ENCODE measurements at places on chromosomes 13 and 19.

DNA sequence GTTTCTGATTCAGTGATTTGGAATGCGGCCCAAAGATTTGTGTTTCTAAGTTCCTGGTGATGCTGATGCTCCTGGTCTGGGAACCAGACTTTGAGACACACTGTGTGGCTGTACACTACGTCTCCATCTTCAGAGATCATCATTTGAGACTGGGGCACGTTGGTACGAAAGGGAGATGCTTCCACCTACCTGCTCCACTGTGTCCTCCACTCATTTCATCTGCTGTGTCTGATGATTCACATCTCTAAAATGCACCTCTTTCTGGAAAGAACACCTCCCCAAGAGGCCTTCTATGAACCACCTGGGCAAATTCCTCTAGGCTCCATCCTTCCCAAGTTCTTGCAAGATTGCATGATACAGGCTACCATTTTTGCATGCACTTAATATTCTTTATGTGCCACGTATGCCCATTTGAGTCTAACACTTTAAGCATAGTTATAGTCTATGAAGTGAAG, 58.6 kb downstream of the ERCC5 start:
- no peak for DNase-seq

GRCh38 chr19:55678121-55678671, 3.2 kb downstream of the EPN1 start:
- no peak for DNase-seq

- DNase-seq = no peak
Observed at GRCh38 chr13:27973961-27974662, 5.0 kb upstream of the CDX2 start.

GRCh38 chr19:11978492-11979100, 13.8 kb downstream of the ZNF763 start:
- DNase-seq = no peak

DNA sequence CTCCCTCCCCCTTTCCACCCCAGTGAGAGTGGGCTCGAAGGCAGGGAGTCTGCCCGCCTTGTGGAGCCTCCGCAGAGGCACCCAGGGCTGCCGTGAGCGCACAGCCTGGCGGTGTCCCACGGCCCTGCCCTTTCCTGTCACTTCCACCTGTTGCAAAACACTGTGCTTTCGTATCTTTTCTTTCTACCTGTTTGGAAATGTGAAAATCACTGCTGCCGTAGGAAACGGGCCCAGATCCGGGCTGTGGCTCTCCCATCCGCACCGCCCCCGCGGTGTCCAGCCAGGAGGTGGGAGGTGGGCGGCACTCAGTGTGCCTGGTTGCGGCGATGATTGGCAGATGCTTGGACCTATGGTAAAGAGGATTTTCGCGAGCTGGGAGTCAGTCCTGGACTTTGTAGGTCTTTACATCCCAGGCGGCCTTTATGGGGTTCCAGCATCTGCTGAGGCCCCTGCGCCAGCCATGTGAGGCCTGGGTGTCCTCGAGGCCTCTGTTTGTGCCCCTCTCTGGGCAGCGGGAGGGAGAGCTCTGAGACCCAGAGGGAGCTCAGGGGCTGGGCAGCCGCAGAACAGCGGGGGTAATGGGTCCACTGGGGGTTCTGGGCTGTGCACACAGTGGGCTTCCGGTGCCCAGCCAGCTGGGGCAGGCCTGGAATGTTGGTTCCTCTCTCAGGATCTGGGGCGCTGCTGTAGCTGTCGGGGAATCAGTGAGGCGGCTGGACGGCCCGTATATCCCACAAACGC, 6.1 kb downstream of the STK11 start:
- DNase-seq = no peak

GRCh38 chr13:50107205-50107604, 92.0 kb downstream of the KCNRG start:
- no peak for DNase-seq

- DNase-seq = no peak
Observed at GRCh38 chr13:72258340-72258981, 391.5 kb upstream of the DACH1 start.

DNA sequence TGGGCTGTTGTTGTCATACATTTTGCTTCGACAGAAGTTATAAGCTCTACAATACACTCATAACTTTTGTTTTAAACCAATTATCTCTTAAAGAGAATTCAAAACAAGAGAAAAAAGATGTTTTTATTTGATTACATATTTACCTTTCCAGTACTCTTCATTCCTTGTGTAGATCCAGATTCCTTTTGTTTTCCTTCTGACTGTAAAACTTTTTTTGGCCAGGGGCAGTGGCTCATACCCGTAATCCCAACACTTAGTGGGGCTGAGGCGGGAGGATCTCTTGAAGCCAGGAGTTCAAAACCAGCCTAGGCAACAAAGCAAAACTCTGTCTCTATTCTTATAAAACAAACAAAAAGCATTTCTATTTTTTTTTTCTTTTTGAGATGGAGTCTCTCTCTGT, 21.7 kb downstream of the LPAR6 start:
- DNase-seq = no peak

DNA sequence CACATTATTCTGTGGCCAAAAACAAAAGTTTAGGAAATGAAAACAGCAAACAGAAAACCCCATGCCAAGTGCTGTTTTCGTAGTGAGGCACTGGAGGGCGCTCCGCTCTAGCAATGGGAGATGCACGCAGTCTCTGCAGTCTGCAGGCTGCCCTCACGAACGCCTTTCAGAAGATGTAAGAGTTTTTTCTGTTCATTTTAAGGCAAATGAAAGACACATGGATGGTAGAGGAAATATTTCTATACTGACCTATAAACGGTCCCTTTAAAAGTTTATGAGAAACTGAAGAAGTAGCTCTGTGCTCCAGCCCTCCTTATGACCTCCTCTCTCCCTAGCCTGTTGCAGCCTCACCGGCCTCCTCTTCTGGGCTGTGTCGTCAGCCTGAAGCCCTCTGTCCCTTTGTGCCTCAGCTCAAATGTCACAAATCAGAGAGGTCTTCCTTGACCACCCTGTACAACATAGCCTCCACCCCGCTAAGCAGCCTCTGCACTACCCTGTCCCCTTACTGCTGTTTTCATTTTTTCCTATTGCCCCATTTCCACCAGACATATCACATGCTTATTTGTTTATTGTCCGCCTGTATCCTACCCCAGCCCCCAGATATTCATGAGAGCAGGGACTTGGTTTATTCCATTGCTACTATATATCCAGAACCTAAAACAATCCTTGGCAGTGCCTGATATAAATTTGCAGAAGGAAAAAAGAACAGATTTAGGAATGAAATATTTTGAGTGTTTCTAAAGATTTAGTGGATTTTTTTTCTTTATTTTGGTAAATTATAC, 116.4 kb downstream of the TM9SF2 start:
- no peak for DNase-seq

- no peak for DNase-seq
Observed at GRCh38 chr13:46463719-46464118, 76.7 kb upstream of the RUBCNL start.

Data from hypothalamus (tissue), 51 donors.